Coronary artery (tissue), 2 donors: ENCODE measurements at places on chromosomes 2 and 18.

DNA sequence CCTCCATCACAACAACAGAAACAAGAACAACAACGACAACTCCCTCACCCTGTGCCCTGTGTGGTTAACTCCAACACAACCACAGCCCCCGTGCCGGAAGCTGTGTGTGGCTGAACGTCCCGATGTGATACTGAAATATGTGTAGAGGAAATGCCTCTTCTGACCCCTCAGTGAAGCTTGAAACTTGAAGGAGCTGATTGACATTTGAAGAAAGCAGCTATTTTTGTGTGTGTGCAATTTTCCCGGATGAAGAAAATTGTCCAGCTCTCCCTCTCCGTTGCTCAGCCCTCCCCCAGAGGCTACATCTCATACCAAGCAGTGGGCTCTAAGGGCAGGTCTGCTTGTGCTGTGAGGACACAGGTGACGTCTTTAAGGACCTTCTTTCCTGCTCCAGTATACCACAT is 173.8 kb downstream of the ICOS start:
- DNase-seq, result no peak

DNA sequence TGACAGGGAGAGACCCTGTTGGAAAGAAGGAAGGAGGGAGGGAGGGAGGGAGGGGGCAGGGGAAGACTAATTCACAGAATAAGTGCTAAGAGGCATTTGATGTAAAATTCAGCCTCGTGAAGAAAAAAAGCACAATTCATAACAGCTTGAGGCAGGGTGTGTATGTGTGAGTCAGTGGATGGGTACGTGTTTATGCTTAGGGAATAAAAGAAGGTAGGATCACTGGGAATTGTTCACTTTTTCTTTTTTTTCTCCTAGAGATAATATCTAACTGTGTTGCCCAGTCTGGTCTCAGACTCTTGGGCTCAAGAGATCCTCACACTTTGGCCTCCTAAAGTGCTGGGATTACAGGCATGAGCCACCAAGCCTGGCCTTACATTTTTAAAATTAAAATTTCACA is 39.2 kb downstream of the WDR33 start:
- no peak for DNase-seq

DNA sequence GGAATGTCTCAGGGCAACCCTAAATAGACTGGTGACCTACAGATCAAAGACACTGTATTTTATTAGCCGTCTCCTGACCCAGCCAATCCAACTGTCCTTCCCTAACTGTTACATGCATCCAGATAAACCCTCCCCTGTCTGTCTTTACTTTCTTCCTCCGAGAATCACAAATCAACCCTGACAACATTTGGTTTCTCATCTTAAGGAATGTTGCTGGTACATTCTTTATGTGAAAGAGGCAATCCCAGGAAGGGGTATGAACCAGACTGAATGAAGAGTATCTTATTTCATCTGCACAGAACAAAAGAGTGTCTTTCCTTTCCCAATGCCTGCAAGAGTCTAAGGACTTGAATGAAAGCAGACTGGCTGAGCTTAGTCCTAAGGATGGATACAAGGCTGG is 113.9 kb upstream of the LTBP1 start:
- DNase-seq, result no peak

GRCh38 chr18:47594621-47595086 is 335.8 kb downstream of the SMAD2 start:
- DNase-seq, result no peak

DNA sequence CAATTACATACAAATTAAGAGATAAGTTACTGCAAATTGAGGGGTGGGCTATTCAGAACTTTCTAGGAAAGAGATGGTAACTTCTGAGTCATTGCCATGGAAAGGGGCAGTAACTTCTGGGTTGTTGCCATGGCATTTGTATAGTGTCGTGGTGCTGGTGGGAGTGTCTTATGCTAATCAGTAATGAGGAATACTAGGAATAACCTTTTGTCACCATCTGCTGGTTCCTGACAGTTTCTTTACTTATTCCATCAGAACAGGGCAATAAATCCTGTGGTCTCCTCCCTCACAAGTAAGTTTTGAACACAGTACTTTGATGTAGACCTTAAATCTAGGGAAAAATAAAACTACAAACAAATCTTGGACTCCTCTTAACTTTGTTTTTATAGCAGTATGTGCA is 435.4 kb downstream of the BCL11A start:
- DNase-seq, result no peak
